ENCODE measurements at places on chromosomes 2 and 18.

DNA sequence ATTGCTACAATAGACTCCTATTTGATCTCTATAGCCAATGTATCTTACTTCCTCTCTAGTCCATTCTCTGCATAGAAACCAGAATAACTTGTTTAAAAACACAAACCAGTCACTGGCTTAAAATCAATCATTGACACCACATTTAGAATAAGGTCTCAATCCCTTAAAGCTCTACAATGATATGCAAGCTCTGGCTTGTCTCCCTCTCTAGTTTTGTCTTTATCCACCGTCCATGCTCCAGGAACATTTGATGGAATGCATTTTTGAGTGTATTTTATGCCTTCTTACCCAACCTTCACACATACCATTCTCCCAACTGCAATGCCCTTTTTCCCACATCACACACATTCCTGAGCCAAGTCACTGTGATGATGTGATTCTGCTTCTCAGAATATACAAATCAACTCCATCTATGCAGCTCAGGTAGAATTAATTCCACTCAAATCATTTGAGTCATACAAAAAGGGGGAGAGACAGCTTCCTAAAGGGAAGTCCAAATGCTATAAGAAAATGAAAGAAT lies 1107.2 kb downstream of the DPP10 start:
- DNase-seq = no peak

DNA sequence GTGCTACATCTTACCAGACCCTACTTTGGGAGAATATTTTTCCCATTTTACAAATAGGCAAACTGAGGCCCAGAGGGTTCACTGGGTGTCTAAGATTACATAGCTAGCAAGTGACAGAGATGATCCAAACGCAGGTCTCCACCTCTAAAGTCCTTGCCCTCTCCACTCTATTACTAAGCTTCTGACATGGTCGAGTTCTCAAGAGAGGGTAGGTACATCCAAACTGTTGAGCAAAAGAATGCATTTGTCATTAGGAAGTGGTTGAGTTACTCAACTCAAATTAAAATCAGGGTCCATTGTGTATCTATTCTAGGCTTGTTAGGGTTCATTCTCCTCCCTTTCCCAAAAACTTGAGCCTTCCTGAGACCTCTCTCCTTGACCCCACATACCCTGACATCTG lies 680.6 kb upstream of the FANCL start:
- no peak for DNase-seq

GRCh38 chr18:68316636-68317035 lies 398.3 kb downstream of the TMX3 start:
- peak; percentile 12 for DNase-seq

- no peak for DNase-seq
These were observed 467.7 kb upstream of the ID2 start for GRCh38 chr2:8214036-8214615.

- DNase-seq = no peak
These were observed 26.4 kb downstream of the WDFY1 start for GRCh38 chr2:223918671-223919134.

GRCh38 chr2:72183016-72183415 lies 35.4 kb upstream of the CYP26B1 start:
- no peak for DNase-seq

- DNase-seq = no peak
These were observed 167.9 kb downstream of the TRIM43 start for GRCh38 chr2:95759481-95760246.

GRCh38 chr2:29759360-29759759 lies 162.0 kb downstream of the ALK start:
- no peak for DNase-seq

- DNase-seq = no peak
These were observed 24.3 kb downstream of the BABAM2 start for GRCh38 chr2:27914805-27915175.

- no peak for DNase-seq
These were observed 1.8 kb downstream of the BARD1 start for GRCh38 chr2:214807653-214808052.

DNA sequence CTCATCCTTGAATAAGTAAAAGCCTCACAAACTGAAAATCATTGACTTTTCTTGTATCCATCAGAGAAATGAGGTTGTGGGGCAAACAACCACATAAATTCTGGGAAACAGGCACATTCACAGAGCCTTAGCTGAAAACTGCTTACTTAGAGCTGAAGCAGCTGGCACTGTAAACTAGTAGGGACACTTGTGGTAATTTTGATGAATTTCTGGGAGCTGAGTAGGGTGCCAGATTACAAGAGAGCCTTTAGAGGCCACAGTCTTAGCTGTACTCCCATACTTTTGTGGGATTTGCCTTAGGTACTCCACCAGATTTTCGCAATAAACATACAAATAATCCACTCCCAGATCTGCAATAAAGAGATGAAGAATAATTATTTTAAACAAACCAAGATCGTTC lies 315.2 kb downstream of the TMX3 start:
- DNase-seq = no peak

DNA sequence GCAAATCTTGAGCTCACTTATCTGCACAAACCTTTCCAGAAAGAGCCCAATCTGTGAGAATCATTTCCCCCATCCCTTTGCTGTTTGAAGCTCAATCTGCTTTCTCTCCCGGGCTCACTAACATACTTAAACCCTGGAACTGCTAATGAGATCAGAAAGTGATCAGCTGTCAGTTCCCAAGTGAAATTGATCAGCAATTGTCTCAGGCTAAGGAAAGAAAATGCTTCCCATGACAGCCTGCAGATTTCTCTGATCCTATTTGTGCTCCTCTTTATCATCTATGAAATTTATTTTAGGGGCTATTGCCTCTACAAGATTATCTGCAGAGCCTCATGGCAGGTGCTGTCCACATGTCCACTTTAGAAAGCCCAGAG lies 239.0 kb upstream of the CXCR4 start:
- DNase-seq = no peak

GRCh38 chr18:2338601-2339000 lies 232.7 kb downstream of the METTL4 start:
- no peak for DNase-seq

DNA sequence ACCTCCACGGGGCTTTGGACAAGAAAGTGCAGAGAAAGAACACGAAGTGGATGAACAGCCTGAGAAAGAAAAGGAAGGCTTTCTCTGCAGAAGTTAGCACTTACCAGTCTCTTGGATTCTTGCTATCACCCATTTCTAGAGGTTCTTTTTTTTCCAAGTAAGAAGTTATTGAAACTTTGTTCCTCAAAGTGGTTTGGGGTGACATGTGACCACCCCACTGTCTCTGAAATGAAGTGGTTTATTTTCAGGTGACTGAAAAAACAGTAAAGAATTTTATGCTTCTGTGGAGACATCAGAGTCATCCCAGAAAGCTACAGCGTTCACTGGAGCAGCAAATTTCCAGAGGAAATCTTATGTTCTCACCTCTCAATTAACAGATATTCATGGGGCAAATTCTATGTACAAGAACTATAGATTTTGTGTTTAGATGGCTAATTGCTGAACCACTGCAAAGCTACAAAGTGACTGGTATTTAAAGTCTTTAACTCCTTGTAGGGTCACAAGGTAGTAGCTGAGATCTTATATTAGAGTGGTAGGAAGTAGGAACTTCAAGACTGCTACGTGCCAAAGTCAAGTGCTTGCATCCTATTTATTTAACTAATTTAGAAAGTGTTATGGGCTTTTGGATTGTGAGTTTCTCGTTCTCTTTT lies 267.5 kb downstream of the TGIF1 start:
- no peak for DNase-seq

- peak; percentile 62 for DNase-seq
These were observed 124.9 kb downstream of the RDH14 start for GRCh38 chr2:18435426-18436037.

DNA sequence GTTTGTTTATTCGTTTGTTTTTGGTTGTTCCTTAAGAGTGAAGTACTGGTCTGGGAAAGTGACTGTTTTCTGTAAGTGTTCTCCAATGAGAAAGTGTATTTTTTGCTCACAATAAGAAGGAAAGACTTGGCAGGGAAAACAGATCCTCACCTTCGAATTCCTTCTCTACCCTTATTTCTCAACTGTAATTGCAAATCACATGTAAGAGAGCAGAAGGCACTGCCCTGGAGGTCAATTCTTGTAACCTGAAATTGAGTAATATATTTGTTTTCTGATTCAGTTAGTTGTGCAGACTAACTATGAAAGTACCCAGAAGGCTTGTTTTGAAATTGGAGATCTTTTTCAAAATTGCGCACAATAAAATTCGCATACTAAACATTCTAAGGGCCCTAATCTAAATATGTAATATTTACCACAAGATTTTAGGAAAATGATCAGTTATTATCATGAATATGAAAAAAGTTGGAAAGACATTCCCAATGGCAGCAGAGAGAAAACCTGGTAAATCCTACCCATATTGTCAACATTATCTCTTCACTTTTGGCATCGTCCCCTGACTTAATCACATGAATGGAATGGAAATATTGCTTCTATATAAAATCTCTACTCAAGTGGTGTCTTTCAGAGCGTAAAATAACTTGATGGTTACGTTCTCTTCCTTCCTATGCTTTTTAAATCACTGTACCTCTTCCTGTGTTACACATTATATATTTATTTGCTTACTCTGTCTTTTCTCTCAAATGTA lies 24.1 kb downstream of the TFPI start:
- no peak for DNase-seq

DNA sequence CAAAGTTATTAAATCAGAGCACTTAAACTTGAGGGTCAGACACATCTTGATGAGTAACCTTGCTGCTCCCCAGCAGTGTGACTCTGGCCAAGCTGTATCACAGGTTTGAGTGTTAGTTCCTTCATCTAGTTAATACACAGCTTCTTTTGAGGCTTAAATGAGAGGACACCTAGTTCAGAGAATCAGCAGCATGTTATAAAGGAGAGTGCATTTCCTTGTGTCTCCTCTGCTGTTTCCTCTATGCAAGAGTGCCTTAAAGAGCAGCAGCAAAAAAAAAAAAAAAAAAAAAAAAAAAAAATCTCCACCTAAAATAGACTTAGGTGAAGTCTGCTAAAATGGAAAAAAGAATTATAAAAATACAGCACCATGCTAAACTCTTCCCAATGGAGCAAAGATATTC lies 261.9 kb downstream of the TCF4 start:
- DNase-seq = no peak

- DNase-seq = peak; percentile 8
These were observed 898.9 kb downstream of the CPS1 start for GRCh38 chr2:211455216-211455841.

DNA sequence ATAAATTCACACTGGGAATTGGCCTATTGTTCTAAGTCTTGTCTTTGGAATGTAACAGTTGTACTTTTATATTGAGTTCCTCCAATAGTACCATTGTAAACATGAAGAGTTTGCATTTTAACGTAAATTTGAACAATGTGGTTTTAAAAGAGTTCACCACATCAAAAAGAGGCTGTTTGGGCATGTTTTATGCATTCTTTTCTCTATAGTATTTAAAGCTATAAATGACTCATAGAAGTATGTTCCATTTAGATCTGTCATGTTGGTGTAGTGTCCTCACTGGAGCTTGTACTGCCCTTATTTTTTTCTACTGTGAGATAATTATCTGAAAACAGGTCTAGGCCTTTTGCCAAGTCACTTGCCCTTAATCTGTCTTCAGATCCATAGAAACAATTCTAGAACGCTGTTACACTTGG lies 141.9 kb downstream of the RHBDD1 start:
- DNase-seq = peak; percentile 84

- no peak for DNase-seq
These were observed 199.0 kb downstream of the LPIN1 start for GRCh38 chr2:11945139-11946126.

GRCh38 chr18:74183130-74183529 lies 34.8 kb downstream of the TIMM21 start:
- DNase-seq = no peak

DNA sequence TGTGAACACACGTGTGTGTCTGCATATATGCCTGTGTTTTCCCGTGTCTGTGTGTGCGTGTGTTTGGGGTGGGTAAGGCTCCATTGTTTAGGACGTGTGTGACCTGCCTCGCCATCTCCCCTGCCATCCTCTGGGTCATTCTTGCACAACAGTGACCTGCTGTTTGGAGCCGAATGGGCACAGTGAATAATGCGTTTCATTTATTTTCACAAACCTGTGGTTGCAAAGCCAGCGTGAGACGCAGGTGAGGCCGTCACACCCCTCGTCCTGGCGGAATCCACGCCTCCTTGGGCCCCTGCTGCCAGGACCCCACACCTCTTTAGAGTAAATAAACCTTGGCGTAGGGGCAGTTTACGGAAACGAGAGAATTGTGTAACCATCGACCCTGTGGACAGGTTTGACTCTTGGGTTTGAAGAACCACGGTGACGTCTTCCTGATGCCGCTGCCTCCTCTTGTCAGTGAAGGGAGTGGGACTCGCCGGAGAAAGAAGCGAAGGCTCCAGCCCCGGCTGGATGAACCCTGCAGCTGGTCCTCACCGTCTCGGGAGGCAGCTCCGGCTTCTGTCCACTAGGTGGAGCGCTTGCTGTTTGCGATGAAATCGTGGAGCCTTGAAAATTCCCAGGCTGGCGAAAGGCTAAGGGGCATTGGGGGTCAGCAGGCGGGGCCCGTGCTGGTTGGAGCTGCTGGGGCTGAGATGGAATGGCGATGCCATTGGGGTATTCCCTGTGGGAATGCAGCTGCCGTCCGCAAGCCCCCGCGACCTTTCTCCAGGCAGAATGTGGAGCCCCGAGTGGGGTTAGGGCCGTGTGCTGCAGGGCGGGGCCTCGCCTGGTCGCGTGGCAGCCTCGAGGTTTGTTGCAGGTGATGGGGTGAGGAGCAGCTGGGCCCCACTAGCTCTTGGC lies 81.1 kb downstream of the RTP5 start:
- no peak for DNase-seq

GRCh38 chr2:59322870-59323269 lies 1081.7 kb upstream of the FANCL start:
- no peak for DNase-seq

GRCh38 chr2:219423652-219424377 lies 5.6 kb downstream of the DES start:
- DNase-seq = no peak

DNA sequence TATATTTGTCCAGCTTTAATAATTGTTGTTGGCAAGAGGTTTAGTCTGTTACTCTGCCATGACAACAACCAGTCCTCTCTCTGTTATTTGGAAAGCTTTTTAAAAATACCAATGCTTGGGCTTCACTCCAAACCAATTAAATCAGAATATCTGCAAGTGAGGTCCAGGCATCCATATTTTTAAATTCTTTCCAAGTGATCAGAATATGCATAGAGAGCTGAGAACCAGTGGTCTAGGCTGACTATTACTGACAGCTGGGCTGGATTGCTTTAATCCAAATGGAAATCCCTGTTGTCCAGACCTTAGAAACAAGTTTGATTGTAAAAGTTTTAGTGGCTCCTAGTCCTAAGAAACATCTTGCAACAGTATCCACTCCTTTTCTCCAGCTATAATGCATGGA lies 1059.7 kb upstream of the ACVR2A start:
- DNase-seq = no peak

DNA sequence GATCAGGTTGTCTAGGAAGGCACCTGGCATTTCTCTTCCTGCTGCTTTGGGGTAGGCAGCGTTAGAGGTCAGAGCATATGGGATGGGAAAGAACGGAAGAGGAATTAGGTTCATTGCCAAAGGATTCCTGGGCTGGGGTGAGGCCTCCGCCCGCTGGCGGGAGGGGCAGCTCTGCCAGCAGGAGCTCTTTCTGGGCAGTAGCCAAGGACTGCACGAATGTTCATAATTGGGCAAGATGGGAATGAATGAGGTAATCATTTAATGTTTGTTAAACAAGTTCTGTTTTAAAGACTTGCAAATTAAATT lies 253.9 kb downstream of the AGAP1 start:
- no peak for DNase-seq
